ENCODE measurements at places on chromosomes 11 and 22. TPM values are rescaled to one million over a fixed set of nuclear protein-coding genes. Genes with fewer than 3 reads are reported as not detected.

MPPED1 gene
- total RNA-seq = not detected

HBE1 gene
- not detected for total RNA-seq

OR8U1 gene
- not detected for total RNA-seq

ATG16L2 gene
- 4.6 TPM for total RNA-seq

SHANK3 gene
- 1.9 TPM for total RNA-seq

SMTN gene
- 31.0 TPM for total RNA-seq

TMEM132A gene
- total RNA-seq = 149 TPM

OR8A1 gene
- not detected for total RNA-seq

P4HA3 gene
- 49.8 TPM for total RNA-seq

OR4C3 gene
- total RNA-seq = not detected

MS4A4E gene
- not detected for total RNA-seq

PNPLA5 gene
- total RNA-seq = not detected

DBX1 gene
- total RNA-seq = not detected

PATE2 gene
- not detected for total RNA-seq

GAL3ST3 gene
- total RNA-seq = not detected

GSTP1 gene
- total RNA-seq = 1,131 TPM

PARVG gene
- not detected for total RNA-seq

TRIM22 gene
- total RNA-seq = 0.81 TPM

SLC22A6 gene
- total RNA-seq = not detected

ELF5 gene
- not detected for total RNA-seq

MFRP gene
- not detected for total RNA-seq

TMEM9B gene
- total RNA-seq = 30.7 TPM

GP1BB gene
- total RNA-seq = 1.2 TPM

BACE1 gene
- total RNA-seq = 10.8 TPM

TSGA10IP gene
- total RNA-seq = not detected

CLCF1 gene
- 50.6 TPM for total RNA-seq

SLC3A2 gene
- 1,002 TPM for total RNA-seq

HTR3B gene
- not detected for total RNA-seq

SAC3D1 gene
- 62.7 TPM for total RNA-seq

CHORDC1 gene
- total RNA-seq = 98.6 TPM

OR56A1 gene
- total RNA-seq = not detected

LSP1 gene
- 2.7 TPM for total RNA-seq

SMC1B gene
- total RNA-seq = not detected

GPR152 gene
- total RNA-seq = 0.13 TPM

LIF gene
- total RNA-seq = 40.8 TPM

OR8G1 gene
- not detected for total RNA-seq

PGA4 gene
- not detected for total RNA-seq

PCSK7 gene
- 23.5 TPM for total RNA-seq

EXPH5 gene
- 0.05 TPM for total RNA-seq

CCDC116 gene
- total RNA-seq = not detected

LARGE2 gene
- total RNA-seq = 3.1 TPM

CHRM4 gene
- total RNA-seq = 0.40 TPM

CCDC85B gene
- 20.0 TPM for total RNA-seq

TSPO gene
- total RNA-seq = 226 TPM

THAP7 gene
- 28.0 TPM for total RNA-seq

ACTN3 gene
- total RNA-seq = not detected

Measured in A549 treated with ZK216348 at 1 μM for 4 hours (cell line).